ENCODE measurements at places on chromosomes 13 and 19.

- DNase-seq: no peak
Observed at GRCh38 chr13:71499235-71499634, 367.8 kb downstream of the DACH1 start.

DNA sequence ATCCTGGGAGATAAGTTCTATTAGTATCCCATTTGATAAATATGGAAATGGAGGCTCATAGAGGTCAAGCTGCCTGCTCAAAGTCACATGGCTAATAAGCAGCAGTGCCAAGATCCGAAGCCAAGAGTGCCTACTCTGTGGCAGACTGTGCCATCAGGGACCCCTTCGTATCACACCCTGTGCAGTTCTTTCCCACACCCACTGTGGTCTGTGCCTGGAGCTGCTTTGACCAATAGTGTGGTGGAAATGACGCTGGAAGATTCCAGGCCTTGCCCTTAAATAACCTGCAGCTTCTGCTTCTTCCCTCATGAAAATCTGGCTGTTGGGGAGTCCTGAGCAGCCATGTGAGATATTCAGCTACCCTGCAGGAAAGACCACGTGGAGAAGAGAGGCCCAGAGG is 10.1 kb downstream of the OPA3 start:
- DNase-seq: no peak

DNA sequence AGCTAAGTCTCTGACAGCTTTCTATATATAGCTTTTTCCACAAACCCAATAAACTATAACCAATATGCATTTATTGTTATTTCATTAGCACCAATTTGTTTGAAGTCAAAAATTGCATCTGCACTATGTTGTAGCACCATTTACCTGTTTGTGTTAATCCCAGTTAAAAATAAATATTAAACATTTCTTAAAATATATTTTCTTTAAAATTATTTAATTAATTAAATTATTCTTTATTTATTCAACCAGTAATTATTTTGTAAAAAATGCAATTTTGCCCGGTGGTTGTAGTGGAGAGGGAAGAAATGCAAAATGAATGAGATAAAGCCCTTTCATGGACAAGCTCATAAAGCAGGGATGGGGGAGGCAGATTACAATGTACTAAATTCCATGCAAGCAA is 1257.9 kb downstream of the PCDH17 start:
- no peak for DNase-seq

DNA sequence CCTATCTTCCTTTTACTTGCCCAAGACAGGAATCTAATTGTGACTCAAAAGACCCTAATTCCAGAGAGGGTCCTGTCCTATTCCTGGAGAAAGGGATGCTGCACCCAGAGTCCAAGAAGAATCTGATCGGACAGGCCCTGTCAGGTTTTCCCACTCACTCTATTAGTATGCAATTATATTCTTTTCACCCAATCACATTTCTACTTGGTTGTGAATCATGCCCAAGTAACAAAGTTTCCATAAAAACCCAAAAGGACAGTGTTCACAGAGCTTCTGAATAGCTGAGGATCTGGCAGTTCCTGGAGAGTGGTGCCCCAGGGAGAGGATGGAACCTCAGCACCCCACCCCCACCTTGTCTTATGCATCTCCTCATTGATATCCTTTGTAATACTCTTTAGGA is 135.3 kb upstream of the SLITRK5 start:
- DNase-seq: no peak

DNA sequence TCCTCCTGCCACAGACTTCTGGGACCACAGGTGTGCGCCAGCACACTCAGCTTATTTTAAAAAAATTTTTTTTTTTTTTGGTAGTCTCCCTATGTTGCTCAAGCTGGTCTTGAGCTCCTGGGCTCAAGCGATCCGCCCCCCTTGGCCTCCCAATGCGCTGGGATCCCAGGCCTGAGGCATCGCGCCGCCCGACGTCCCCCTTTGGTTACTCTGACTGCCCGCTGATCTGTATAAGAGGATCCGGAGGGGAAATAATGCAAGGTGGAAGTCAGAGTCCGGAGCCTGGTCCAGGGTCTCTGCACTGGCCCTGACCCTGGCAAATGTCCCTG is 486 bp upstream of the ZNF805 start:
- no peak for DNase-seq

GRCh38 chr19:55166530-55167268 is at the start of gene DNAAF3:
TSS of gene DNAAF3 (minus strand) at chr19:55166613. CDS start at chr19:55166413, 200 bp downstream.
- DNase-seq: peak; percentile 93

GRCh38 chr13:60837806-60838205 is 440.8 kb downstream of the TDRD3 start:
- no peak for DNase-seq

- DNase-seq: no peak
Observed at GRCh38 chr13:61795580-61795979, 379.9 kb upstream of the PCDH20 start.

GRCh38 chr13:79352107-79352506 is 53.9 kb downstream of the RBM26 start:
- no peak for DNase-seq

GRCh38 chr13:106432636-106433035 is 102.8 kb downstream of the EFNB2 start:
- DNase-seq: no peak

- DNase-seq: peak; percentile 87
Observed at GRCh38 chr13:20424949-20425348, 100.7 kb downstream of the CRYL1 start.

- no peak for DNase-seq
Observed at GRCh38 chr19:3466635-3467034, 13.7 kb downstream of the SMIM24 start.

DNA sequence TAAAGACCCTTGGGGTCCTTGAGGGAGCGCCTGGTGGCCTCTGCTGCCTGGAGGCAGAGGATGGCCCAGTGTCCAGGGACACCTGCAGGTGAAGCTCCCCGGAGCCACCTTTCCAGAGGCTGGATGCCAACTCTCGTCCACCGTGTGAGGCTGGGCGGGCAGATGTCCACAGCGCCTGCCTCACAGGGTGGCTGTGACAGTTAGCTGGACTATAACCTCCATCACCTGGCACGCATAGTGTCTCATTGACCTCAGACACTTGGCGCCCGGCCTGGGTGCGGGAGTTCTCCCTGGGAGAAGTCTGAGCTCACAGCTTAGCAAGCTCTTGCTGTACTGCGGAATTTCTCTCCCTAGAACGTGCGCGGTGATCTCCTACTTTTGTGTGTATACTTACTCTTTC is 9.8 kb downstream of the BICRA start:
- DNase-seq: no peak

DNA sequence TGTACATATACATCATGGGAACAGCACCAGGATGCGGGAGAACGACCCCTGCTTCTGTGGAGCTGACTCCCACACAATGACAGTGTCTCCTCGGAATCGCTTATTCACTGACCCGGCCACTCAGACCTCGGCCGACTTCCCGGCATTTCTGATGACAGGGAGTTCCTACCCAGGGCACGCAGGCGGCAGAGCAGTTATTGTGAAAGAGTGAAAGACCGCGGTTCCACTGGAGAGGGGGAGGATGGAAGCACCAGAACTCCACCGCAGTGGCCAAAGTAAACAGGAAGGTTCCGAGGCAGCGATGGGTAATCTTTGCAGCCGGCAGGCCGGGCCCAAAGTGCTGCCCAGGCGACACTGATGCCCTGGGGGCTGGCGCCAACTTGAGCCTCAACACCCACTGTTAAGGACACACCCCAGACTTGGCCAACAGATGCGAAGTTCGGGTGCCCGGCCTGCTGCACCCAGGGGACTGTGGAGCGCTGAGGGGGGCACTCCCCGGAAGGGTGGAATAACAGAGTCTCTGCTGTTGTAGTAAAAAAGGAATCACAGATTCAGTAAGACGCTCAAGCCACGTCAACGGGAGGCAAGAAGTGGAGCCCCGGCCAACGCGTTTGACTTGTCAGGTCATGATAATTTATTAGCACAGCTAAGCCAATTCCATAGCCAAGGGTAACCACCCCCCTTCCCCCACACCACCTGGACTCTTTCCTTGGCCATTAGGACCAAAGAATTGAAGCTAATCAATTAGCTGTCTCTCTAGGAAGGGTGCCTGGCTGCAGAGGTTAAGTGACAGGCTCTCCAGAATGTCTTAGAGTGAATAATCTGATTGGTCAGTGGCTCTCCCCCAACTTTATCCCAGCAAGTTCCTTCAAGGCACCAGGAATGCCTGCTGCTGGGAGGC is 5.8 kb downstream of the MLLT1 start:
- DNase-seq: peak; percentile 83

DNA sequence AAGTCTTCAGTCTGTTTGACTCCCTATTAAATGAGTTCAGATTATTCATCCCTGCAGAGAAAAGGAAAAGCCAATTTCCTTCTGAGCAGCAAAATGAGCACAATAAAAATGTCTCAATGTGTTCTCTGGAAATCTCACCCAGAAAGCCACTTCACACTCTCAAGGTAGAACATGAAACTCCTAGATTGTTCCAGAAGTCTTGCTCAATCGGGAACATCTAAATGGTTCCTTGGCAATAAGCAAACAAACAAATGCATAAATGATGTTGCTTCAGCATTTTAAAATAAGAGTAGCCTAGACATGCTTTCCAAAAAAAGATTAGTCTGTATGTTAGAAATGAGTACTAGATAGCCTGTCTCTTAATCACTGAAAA is 59.7 kb upstream of the TNFRSF19 start:
- DNase-seq: no peak

DNA sequence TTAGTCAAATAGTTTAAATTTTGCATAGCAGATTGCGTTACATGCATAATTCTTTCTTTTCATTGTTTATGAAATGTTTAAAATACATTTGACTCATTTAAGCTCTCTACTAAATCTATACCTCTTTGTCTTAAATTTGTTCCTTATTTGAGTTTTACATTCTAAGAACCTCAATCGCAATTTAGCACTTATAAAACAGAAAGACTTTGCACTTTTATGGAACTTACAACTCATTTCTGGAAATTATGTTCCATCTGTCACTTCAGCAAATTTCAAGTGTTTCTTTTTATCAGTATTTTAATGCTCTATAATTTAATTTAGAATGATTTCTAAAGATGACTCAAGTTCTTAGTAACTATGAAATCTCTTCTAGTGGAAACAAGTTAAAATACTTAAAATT is 1505.8 kb upstream of the SPRY2 start:
- no peak for DNase-seq

DNA sequence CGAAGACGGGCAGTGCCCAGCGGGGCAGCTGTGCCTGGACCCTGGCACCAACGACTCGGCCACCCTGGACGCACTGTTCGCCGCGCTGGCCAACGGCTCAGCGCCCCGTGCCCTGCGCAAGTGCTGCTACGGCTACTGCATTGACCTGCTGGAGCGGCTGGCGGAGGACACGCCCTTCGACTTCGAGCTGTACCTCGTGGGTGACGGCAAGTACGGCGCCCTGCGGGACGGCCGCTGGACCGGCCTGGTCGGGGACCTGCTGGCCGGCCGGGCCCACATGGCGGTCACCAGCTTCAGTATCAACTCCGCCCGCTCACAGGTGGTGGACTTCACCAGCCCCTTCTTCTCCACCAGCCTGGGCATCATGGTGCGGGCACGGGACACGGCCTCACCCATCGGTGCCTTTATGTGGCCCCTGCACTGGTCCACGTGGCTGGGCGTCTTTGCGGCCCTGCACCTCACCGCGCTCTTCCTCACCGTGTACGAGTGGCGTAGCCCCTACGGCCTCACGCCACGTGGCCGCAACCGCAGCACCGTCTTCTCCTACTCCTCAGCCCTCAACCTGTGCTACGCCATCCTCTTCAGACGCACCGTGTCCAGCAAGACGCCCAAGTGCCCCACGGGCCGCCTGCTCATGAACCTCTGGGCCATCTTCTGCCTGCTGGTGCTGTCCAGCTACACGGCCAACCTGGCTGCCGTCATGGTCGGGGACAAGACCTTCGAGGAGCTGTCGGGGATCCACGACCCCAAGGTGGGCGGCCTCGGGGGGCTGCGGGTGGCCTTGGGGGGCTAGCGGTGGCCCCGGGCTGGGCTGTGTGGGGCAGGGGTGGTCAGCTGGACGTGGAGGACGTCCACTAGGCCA is 4.8 kb downstream of the GRIN3B start:
- no peak for DNase-seq

GRCh38 chr13:84265257-84265764 is 383.0 kb upstream of the SLITRK1 start:
- no peak for DNase-seq

DNA sequence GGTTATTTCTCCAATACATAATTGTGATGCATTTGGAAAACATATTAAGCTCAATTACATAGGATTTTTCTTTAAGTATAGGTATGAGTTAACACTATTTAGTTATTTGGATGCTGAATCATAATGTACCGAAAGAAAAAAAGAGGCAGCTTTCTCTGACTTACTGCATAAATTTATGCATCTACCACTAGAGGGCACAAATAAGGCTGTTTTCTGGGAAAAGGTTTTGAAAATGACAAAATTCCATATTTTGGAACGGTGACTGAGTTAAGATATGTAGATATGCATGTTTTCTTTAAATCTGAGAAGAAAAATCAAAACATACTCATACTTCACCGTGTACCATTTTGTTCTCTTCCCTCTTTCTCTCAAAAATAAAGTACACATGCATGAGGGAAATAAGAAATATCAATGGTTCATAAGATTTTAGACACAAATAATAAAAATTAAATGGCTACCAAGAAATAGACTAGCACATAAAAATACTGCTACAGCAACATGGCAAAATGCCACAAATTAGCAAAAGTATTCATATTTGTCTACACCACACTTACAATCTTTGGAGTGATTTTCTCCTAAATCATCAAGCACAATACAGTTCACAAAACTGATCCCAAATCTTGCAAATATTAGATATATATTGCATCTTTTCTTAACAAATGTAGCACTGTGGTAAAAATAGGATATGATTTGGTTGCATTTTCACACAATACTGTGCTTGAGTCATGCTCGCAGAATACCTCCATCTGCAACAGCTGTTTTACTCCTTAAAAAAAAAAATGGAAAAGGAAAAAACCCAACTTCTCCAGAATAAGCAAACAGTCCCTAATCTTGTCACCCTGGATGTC is 260.0 kb downstream of the FGF14 start:
- DNase-seq: no peak

DNA sequence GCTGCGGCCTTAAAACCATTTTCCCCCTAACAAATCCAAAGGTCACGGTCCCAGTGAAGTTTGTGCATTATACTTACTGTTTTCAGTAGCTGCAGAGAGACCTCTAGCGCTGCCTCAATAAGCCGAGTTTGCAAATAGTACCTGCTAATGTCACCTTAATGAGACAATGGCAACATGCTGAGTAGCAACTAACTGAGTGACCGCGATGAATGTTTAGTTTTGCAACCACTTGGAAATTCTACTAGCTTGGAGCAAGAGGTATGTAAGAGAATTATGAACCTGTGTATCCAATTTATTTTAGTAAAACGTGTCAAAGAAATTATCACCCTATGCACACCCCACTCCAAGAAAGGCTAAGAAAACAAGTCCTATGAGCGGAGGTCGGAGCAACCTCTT is 1.2 kb downstream of the KPNA3 start:
- peak; percentile 38 for DNase-seq

DNA sequence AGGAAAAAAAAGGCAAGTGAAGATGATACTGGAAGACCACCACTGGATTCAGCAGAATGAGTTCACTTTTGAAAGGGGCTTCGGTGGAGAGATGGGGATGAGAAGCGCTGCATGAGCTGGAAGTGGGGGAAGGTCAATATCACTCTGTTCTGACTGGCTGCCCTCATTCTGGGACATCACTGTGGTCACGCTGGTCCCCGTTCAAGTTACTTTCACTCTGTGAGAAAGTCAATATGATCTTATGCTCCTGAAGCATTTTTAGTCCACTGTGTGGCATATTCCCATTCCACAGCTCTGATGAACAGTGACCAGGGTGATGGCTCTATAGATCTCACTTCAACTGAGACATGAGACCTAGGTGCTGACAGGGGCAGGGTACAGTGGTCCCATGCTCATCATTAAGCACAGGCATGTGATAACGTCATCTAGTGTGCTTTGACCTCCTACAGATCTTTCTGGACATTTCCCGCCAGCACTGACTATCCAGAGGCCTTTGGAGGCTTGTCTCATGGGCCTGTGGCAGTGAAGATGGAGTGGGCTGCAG is 40.2 kb upstream of the GPR183 start:
- no peak for DNase-seq
